ENCODE measurements at places on chromosomes 11 and 22.

- DNase-seq, result no peak
Measured at GRCh38 chr11:63931045-63931444, 7.8 kb upstream of the NAA40 start.

DNA sequence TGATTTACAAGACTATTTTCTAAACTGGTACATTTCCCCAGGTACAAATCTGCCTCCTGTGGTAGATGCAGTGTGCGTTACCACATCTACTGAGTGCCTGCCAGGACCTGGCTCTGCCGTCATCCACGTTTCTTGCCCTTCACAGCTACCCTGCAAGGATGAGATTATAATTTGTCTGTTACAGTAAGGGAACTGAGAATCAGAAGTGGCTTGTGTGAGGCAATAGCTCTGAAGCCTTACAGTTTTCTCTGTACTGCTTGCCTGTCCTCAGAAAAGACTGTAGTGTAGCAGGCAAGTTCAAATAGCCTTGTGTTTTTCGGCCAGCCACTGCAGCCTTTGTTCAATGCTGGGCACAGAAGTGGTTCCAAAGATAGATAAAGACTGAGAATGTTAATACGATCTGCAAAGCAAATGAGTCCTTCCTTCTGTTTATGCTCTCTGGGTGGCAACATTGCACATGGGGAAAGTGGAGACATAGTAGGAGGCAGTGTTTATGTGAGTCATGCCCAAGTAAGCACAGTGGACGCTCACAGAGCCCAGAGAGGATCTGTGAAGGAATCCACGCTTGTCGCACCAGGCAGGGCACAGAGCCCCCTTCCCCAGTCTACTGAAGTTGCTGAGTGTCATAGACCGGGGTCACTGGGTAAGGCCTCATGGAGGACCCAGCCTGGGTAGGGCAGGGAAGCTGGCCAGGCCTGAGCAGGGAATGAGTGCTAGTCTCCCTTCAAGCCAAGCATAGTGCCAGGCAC is 49.1 kb downstream of the MICAL2 start:
- DNase-seq, result no peak

DNA sequence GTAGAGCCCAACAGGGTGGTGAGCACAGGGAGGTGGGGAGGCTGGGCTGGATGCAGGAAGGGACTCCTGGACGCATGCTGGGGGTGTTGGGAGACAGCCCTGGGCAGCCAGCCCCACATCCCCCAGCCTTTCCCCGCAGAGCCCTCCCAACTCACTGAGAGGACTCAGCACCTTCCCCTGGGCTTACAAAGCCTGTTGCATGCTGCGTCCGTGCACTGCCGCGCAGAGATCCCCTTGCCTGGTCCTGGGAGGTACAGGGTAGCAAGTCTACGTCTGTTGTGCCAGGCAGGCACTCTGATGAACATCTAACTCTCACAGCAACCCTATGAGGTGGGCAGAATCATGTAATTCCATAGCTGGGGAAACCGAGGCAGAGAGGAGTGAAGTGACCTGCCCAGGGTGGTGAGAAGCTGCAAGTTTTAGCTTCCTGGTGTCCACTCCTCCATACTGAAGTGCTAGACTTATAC is 33.9 kb upstream of the TCF20 start:
- no peak for DNase-seq

GRCh38 chr11:8038393-8038792 is 42.6 kb upstream of the TUB start:
- no peak for DNase-seq

DNA sequence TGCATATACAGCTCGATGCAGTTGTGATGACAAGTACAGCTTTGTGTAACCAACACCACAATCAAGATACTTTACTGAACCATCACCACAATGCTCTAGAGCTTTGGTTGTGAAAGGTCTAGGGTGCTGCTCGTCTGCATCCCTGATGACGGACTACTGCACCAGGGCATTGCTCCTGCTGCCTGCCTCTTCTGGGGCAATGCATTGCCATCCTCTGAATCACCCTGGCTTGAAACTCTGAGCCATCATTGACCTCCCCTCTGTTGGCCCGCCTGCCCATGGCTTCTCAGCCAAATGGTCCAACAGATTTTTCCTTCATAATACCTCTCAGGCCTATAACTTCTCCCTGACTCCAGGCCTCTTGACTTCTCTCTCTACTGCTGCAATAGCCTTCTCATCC is 77.4 kb upstream of the CSNK2A3 start:
- DNase-seq, result no peak
